RWPE1 (cell line): ENCODE measurements at places on chromosomes 16 and 17.

DNA sequence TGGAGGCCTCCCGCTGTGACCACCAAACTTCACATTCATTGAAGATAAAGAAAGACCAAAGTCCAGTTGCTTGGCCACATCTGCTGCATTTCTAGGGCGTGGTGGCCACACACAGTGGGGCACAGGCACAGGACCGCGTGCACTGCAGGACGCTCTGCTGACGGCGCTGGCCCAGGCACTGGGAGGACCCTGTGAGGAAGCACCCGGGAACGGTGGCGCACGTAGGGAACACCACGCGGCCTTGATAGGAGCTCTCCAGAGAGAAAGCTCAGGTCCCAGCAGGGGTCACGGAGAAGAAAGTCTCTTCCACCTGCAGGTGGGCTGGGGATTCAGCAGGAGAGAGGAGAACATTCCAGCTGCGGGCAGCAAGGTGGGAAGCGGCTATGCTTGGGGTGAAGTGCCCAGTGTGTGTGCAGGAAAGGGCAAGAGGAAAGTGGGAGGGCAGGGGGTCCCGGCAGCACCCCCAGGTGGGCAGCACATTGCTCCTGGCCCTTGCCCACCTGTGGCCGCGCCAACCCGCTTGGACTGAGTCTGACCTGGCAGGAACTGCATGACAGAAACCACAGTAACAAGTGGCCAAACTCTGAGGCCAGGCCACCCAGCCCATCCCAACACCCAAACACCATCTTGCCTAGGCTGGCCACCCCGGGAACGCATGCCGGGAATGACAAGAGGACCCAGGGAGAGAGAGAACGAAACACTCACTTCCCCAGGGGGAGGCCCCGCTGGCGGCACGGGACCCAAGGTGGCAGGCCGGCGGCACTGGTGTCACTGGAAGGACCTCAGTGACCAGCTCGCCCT, 32.8 kb downstream of the TBC1D16 start:
- DNase-seq: no peak

- peak; percentile 52 for DNase-seq
Measured at GRCh38 chr16:1871974-1872635, at the start of gene MEIOB. MEIOB (minus strand) TSS chr16:1872164; CDS start chr16:1868175, 3,989 bp downstream.

- peak; percentile 84 for DNase-seq
Measured at GRCh38 chr17:64679710-64680216, 17.7 kb upstream of the SMURF2 start.

DNA sequence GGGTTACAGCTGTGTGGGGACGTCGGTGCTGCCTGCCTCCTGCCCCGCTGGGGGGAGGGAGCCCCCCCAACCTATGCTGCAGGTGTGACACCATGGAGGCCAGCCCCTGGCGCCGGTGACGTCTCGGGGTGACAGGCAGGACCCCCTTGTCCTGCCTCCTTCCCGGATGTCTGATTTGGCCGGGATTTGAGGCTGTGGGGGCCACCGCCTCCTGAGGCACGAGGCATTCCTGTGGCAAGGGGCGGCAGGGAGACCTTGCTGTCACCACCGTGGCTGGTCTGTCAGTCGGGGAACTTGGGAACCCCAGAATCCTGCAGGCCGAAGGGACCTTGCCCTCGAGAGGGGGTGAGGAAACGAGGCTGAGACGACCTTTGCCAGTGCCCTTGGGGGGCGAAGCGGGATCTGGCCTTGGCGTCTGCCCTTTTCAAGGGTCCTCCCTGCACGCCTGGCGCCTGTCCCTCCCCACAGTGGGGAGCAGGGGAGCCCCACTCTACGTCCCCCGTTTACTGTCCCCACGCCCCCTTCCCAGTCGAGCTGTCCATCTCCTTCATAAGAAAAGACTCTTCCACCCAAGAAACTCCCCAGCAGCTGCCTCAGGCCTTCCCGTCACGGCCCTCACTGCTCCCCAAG, 74.4 kb downstream of the METRNL start:
- no peak for DNase-seq

DNA sequence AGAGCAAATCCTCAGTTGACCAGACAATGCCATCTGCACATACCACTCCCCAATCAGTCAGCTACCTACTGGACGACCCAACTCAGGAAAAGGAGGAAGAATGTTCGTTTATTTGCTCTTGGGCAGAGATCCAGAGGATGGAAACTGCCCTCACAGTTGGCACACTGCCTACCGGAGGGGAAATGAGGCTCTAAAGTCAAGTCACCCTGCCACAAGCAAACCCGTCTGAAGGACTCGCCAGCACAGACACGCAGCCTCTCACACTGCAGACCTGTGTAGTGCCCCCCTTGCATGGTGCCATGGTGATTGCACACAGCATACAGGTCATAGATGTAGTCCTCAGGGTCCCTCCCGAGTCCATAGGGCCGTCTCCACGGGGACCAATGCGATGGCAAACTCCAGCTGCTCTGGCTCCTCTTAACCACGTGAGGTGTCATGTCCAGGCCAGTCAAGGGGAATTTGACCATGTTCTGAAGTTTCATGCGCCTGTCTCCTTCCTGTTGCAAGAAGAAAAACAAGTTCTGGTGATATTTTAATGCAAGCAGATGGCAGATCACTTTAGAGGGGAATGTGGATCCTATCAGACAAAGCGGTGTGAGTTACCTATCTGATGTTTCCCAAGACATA, 69.5 kb downstream of the USP31 start:
- DNase-seq: no peak

GRCh38 chr17:78332991-78333390, 26.9 kb downstream of the SOCS3 start:
- DNase-seq: no peak

- no peak for DNase-seq
Measured at GRCh38 chr17:50211249-50212120, 10.1 kb upstream of the COL1A1 start.

DNA sequence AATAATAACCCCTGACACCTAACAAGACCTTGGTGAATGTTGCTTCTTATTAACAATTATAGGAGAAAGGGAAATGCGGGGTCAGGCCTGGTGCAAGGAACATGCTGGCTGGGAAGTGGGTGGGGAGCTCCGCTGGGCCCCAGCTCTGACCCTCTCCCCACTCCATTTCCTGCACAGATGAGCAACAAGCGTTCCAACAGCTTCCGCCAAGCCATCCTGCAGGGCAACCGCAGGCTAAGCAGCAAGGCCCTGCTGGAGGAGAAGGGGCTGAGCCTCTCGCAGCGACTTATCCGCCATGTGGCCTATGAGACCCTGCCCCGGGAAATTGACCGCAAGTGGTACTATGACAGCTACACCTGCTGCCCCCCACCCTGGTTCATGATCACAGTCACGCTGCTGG, 23.0 kb downstream of the RHBDL3 start:
- no peak for DNase-seq

GRCh38 chr16:13148836-13149235, 247.4 kb downstream of the SHISA9 start:
- DNase-seq: no peak

DNA sequence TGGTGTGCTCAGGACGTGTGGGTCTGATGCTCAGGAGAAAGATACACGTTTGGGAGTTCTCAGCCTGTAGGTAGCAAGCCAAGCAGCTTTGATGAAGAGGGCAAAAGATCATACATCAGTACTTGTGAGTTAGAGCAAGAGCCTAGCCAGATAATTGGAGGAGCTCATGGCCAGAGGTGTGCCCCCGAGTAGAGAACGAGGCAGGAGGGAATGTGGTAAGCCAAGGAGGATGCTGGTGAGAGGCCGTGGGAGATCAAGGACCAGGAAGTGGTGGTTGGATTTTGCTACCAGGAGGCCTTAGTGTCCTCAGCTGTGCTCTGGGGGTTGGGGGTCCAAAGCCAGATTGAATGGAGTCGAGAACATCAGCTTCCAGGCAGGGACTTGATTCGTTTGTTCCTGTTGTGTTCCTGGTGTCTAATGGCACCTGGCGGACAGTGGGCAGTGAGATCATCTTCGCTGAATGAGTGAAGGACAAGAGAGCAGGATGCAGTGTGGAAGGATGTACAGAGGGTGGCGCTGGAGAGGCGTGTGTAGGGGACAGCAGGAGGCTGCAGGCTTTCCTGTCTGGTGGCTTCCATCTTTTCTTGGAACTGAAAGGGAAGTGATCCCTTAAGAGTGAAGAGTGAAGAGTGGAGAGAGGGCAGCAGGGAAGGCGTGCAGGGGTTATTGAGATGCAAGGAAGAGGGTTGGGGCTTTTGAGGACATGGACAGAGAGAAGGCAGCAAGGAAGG, 11.6 kb downstream of the FBXL19 start:
- DNase-seq: no peak

DNA sequence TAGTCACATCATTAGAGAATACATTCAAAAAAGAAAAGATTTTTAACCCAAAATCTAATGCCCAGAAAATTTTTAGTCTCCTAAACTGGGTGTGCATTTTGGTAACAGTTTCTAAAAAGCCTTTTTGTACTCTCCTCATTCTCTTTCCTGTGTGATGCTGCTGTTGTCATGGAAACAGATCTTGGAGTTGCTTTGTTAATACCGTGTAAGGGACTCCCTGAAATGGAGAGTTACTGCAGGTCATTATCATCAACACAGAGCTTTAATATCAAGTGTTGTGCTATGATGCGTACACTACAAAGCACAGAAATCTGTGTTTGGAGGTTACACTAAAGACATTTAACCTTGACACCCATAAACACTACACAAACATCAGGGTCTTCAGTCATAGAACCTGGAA, 216.3 kb downstream of the PRKCA start:
- no peak for DNase-seq

- DNase-seq: no peak
Measured at GRCh38 chr16:12017558-12017957, 41.0 kb downstream of the SNX29 start.

DNA sequence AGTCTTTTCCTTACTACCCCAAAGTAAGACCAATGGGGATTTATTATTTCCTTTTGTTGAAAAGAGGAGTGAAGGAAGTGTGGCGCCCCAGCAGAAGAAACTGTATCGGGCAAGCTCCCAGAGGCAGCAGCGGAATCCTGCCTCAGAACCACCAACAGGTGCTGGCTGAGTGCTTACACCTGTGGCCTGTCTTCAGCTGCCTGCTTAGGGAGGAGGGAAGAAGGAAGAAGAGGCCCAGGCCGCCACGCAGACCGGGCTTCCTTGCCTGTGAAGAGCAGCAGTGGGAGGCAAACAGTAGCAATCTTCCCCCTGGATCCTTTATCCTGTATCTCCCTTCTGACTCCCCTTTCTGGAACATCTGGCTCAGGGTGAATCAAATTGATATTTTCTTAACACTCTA, 134.7 kb downstream of the AATF start:
- no peak for DNase-seq

GRCh38 chr16:54462771-54463170, 176.2 kb upstream of the IRX3 start:
- DNase-seq: no peak

DNA sequence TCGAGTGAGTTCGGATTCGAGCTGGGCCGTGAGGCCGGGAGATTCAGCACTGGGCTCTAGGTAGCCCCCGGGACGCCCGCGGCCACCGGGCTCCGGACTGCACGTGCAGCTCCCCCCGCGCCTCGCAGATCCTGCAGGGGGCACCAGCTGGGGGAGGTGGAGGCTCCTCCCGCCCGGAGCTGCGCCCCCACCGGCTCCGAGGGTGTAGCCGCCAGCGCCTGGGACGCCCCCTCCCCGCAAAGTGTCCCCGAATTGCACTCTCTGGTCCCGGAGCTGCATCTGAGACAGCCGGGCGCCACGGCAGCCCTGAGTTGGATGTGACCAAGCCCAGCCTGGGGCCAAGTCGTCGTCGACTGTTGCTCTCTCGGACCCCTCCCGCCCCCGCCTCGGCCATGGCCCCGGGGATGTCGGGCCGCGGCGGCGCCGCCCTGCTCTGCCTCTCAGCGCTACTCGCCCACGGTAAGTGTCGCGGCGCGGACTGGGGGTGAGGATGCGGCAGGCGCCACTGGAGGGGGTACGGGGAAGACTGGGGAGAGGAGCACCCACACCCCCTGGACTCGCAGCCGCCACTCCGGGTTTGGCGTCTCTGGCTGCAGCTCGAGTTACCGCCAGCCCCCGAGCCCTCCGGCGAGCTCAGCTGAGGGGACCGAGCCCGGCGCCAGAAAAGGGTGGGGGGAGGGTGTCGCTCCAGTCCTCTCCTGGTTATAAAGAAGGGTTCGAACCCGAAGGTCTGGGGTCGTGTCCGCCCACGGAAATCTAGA, 1.5 kb downstream of the TMEM132E start:
- no peak for DNase-seq

DNA sequence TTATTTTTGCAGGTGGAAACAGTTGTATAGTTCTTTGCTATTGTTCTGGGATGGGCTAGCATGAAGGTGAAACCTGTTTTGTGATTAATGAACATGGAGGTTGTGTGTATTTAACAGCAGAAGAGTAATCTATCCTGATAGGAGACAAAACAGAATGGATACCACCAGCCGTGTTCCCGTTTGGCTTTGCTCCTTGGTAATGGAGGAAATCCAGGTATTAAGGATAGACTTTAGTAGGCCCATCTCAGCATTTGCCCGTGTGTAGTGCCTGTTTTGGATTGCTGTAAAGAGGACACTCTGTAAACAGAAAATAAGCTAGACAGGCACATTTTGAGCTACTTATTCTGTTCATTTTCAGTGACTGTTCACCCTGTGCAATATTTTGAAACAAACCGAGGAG, 215.1 kb downstream of the RBFOX1 start:
- DNase-seq: no peak

GRCh38 chr17:42153919-42154742, 658 bp downstream of the RAB5C start:
- no peak for DNase-seq

DNA sequence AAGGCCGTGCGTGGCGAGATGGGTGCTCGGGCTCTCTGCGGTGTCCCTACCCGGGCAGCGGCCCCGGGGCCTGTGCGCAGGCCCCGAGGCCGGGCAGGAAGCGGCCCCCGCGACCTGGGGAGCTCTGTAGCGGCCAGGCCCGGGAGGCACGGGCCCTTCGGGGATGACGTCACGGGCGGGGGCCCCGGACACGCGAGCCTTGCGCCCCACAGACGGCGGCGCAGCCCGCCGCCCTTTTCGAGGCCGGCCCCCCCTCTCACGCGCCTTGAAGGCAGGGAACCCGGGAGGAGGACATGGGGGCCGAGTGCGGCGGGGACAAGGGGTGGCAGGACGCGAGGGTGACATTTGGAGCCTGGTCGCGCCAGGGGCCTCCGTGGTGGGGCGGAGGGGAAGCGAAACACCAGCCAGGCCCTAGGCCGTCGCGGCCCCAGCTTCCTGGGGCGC, 1.1 kb downstream of the RAI1 start:
- no peak for DNase-seq

GRCh38 chr17:82615084-82616020, 32.9 kb downstream of the WDR45B start:
- DNase-seq: no peak

DNA sequence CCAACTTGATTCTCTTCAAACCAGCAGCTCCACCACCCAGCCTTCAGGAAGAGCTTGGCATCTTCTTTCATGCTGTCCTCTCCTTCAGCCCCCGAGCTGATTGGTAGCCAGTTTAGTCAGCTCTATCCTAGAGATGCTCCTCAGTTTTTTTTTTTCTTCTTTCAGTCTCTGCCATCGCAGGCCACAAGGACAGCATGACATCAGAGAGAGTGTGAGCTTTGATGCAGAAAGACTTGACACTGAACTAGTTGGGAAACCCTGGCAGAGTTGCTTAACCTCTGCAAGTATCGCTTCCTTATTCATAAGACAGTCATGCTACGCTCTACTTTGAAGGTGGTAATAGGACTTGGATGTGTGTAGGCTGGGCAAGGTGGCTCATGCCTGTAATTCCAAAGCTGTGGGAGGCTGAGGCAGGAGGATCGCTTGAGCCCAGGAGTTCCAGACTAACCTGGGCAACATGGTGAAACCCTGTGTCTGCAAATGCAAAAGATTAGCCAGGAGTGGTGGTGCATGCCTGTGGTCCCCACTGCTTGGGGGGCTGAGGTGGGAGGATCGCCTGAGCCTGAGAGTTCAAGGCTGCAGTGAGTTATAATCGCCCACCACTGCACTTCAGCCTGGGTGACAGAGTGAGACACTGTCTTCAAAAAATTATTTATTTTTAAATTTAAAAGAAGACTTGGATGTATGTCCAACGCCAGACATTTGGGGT, 2.6 kb downstream of the CD300LB start:
- DNase-seq: no peak
